NCI-H1092 (cell line): ENCODE measurements at places on chromosomes 2 and 18.

- DNase-seq: no peak
Measured at GRCh38 chr2:105969552-105969951, 224.5 kb downstream of the UXS1 start.

DNA sequence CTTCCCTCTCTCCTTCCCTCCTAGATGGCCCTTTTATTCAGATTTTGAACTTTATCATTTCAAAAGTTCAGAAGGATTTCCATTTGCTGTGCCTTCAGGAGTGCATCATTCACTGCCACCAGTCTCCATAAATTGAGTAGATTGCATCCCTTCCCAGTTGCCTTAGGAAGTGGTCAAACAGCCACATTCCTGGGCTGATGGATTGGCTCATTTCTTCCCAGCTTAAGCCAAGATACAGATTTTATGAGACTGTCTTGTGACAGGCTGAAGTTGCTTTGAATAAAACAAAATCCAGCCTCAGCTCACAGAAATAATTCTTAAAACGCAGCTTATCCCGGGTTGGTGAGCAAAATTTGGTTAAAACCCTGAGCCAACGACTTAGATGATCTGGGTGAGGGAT is 9.8 kb downstream of the NRP2 start:
- no peak for DNase-seq

GRCh38 chr2:10254373-10255188 is 48.1 kb upstream of the HPCAL1 start:
- DNase-seq: no peak

DNA sequence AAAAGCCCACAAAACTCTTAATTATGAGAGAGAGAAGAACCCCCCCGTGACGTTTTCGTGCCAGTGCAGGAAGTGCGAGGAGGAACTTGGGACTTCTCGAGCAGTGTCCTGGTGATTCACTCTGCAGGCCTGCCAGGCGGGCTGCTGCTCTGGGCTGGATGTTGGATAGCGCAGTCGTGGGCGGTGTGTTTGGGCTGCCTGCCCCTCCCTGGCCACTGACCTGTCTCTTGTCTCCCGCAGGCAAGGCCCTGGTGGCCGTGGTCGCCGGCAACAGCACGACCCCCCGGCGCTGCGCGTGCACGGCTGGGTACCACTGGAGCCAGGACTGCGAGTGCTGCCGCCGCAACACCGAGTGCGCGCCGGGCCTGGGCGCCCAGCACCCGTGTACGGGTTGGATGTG is 29.0 kb downstream of the TNFRSF11A start:
- no peak for DNase-seq

- no peak for DNase-seq
Measured at GRCh38 chr2:129930451-129930850, 49.0 kb upstream of the RAB6C start.

DNA sequence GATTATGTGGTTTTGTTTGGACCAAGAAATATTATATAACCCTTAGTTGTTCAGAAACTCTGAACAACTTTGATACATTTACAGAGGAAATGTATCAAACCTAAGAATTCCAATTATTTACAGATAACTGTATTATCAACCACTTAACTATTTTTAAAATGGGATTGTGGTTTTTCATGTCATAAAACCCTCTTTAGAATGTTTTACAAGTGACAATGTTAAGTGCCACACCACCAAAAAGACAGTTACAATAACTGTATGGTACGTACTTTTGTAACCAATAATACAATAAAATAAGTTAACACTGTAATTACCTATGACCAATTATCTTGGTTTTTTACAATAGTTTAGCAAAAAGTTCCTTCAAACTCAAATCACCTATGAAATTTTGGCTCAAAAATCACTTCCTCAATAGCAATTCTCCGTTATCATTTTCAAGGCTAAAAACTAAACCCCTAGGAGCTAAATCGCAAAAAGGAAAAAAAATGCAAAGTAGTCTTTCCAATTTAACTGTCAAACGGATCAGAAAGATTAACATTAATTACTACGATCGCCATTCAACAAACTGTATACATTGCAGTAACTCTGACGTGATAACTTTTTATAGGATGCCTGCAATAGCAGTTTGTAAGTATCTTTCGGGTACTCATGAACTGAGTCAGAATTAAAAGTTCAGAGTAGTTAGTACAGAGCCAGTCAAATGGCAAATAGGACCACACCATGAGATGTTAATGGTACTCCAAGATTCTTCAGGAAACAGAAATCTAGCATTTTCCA is 1.5 kb downstream of the ROCK1 start:
- DNase-seq: no peak

DNA sequence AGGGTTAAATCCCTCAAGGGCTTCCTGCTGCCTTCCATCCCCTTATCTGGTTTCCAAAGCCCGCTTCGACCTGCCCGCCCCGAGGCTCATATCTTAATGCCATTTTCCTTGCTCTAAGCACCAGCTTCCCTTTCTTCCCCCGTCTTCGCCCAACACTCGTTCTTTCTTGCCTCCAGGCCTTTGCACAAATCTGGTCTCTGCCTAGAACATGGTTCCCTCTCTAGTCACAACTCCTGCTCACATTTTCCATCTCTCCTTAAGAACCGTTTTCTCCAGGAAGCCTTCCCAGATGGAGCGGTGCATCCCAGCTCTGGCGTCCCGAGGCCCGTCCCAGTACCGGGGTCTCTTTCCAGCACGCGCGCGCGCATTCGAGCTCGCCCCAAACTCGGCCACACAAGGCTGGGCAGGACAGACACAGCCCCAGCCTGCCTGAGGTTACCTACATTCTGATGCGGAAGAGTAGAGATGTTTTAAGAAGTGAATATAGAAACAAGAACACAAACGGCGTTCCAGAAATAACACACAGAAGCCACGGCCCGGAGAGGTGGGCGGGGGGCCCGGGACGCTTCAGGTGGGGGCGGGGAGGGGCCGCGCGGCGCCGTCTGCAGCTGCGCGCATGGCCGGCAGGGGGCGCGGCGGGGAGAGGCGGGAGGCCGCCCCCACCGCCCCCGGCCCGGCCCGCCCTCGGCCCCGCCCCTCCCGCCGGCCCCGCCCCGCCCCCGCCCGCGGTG is at the start of gene DGKD:
Gene DGKD, plus strand, starts transcription at position 726 of the 731 bp plus-strand sequence. CDS start 25 bp downstream, outside the sequence.
- no peak for DNase-seq

DNA sequence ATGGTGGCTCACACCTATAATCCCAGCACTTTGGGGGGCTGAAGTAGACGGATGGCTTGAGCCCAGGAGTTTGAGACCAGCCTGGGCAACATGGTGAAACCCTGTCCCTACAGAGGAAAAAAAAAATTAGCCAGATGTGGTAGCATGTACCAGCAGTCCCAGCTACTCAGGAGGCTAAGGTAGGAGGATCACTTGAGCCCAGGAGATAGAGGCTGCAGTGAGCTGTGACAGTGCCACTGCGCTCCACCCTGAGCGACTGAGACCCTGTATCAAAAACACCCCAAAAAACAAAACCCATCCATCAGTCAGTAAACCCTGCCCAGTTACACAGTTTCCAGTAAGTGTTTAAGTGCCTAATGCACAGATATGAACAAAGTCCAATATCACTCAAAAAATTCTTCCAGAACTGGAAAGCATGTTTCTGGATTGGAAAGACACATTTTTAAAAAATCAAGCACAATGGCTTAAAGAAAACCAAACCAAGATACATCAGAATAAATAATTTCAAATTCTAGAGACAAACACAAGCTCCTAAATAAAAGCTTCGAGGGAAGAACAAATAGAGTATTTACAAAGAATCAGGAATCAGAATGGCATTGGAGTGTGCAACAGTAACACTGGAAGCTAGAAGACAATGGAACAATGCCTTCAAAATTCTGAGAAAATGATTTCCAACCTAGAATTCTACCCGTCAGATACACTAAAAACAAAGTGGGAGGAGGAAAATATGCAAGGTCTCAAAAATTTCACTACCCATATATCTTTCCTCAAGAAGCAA is 72.4 kb downstream of the TLK1 start:
- DNase-seq: no peak

- no peak for DNase-seq
Measured at GRCh38 chr2:230178546-230179485, 41.0 kb downstream of the SP110 start.

DNA sequence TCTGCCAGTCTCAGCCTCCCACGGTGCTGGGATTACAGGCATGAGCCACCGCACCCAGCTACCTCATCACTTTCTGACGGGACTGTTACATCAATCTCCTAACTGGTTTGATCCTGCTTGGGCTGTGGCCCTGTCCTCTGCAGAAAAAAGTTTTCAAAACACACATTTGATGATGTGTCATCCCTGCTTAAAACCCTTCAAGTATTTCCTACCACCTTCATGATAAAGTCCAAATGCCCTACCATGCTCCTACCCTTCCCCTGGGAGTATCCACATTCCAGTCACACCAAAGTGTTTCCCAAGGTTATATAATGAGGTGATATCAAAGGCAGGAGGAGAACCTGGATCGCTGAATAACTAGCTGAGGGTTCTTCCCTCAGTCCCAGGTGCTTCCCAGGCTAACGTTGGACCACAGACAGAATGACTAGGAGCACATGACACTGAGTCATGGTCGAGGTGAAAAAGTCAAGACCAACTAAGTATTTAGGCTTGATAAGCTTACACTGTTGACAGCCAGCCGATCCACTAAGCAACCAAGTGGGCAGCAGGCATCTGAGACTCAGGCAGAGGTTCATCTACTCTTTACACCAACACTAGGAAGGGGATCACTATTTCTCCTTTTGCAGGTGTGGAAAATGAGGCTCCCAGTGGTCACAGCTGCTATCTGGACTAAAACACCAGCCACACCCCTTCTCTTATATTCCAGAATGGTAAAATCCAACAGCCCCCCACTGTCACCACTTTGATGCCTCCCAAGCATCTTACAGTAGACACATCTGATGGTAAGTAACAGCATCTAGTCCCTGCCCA is 31.8 kb downstream of the CYRIA start:
- DNase-seq: no peak

GRCh38 chr2:156883804-156884203 is 373.7 kb upstream of the GALNT5 start:
- DNase-seq: no peak

DNA sequence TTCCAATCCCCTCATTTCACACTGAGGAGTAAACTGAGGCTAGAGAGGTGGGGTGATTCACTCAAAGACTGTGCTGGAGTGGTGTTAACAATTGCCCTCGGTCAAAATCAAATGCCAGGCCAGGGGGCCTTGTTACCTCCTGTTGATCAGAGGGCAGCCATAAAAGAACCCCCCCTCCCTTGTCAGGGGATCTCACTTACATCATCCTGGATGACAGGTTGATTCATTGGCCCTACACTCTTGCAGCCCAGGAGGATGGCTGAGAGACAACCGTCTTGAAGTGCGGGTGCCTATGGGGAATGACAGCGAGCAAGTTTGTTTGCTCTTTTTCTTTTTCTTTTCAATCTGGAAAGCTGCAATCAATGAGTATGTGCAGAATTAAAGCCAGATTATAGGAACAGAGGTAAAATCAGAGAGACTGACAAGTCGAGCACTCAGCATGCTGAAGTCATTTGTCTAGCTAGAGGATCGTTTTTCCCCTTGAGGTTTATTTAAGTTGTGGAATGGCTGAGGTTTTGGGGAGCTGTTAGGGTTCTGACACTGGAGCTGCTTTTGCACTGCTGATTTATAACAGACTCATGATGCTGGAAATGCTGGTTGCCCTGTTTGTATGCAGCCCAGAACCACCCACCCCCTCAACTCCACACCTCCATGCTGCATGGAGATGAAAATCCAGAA is 26.4 kb upstream of the NRP2 start:
- no peak for DNase-seq

DNA sequence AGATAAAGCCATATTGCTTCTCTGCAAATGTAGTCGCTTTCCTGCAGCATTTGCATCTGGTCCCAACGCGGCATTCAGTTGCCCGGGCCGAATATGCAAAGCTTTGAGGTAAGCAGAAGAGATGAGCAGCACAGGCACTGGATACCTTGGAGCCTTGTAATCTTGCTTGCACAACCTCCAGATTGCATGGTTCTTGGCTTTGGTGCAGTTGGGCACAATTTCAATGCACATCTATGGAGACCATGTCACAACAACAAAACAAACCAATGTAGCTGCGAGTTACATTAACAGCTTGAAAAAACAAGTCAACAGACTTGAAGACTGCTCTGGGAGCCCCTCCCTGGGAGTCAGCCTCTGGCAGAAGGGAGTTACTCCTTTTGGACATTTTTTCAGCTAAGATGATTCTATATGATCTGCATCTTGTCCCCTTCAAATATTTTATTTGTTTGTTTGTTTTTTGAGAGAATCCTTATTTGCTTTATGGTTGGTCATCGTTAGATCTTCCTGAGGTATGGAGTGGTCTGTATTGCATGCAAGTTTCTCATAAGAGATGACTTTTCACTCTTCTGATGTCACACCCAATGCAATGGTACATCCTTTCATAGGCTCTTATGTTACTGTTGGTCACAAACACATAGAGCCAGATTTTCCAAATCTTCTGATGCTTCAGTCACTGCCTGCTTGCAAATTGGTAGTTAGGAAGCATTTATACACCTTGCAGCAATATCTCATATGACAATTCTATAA is 113.5 kb downstream of the EFEMP1 start:
- DNase-seq: no peak

DNA sequence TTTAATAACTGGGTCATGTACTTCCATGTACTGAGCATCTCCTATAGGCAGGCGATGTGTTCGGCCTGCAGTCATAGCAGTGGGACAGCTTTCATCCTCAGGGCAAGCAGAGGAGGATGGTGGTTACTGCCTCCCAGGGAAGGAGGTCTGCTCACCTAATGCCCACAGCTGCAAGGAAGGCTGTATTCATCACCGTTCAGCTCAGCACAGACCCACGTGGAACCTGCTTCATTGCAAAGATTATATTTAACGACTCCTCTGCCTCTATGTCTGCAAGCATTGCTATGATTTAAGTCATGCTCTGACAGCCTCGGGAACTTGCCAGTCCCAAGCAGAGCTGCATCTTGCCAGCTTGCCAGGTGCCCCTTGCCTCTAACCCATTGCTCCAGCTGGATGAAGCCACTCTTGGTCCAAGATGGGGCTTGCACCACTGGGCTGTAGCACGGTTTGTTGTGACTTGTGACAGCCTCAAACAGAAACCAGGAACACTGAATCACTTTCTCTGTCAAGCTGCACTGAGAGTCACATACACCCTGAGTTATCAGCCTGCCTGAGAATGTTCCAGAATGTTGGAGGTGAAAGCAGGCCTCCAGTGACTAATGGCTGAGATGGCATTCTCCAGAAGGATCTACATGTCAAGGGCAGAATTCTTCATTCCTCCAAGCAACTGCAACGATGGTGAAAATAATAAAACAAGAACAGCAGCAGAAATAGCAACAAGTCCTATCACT is 651.1 kb upstream of the ID2 start:
- no peak for DNase-seq

DNA sequence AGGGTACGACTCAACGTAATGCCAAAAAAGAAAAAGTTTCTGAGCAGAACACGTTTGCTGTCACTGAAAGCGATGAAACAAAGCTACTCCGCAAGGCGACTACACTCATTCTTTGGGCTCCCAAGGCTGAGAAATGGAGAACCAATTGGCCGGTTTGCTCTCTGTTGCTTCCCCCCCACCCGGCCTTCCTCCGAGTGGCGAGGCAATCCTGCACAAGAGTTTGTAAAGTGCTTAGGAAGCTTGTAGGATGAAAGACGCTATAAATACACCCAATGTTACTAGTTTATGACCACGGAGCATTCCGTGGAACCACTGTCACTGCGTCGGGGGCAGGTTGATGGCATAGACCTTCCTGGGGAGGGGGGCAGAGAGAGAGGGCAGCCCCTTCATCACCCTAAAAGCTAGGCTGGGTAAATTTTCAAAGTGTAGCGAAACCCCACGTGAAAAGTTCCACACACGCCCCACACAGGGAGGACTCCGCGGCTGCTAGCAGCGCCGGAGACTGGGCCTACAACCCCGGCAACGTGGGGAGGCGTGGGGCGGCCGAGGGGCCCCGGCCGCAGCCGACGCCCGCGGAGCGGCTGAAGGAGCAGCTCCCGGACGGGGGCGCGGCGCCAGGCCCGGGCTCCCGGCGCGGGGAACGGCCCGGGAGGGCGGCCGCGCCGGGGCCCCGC is 915 bp downstream of the CUL3 start:
- DNase-seq: no peak
